ENCODE measurements at places on chromosomes 3 and 15.
A peak's percentile ranks its signal among the peaks of the same experiment; 100 is the strongest.

DNA sequence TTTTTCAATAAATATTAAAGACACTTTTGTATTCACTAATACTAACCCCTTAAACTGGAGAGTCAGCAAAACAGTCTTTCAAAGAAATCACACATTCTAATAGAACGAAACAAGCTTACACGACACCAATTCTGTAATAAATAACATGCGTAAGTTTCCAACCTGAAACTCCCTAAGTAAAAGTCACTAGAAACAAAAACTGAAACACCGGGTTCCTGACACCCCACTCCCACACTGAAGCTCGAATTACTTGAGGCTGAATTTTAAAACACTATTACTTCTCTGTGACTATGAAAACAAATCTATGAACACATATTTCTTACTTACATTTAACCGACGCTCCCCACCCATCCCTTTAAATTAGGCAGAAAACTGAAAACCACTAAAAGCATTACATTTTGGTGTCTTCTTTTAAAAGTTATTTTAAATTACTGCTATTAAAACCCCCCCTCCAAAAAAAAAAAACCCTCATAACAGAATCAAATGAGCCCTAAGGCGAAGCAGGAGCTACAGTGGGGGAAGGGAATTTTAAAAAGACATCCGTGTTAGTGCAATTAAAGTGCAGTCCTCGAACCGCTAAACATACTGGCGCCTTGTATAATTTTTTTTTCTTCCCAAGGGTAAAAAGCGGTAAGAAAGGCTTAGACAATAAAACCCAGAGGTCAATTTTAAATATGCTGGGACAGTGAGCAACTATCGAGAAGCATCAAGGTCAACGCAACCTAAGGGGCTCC is 878 bp downstream of the SPPL2A start:
- peak; percentile 9 for DNase-seq

DNA sequence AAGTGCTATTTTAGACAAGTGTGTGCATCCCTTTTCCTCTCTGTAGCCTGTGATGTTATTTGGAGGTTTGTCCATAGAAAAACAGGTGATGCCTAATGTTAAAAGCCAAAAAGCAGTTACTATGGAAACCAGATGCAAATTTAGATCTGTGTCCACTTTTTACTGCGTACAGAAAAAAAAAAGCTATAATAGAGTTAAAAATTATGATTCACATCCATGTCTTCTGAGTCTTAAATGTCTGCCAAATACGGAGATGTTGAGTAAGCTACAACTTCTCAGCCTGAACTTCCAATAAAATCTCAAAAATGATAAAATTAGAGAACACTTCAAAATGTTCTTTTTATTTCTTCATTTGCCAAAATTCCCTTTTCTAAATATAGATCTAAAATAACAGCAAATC is 74.2 kb upstream of the GAP43 start:
- DNase-seq, result no peak

GRCh38 chr3:142418926-142419592 is 28.8 kb downstream of the XRN1 start:
- DNase-seq, result no peak

DNA sequence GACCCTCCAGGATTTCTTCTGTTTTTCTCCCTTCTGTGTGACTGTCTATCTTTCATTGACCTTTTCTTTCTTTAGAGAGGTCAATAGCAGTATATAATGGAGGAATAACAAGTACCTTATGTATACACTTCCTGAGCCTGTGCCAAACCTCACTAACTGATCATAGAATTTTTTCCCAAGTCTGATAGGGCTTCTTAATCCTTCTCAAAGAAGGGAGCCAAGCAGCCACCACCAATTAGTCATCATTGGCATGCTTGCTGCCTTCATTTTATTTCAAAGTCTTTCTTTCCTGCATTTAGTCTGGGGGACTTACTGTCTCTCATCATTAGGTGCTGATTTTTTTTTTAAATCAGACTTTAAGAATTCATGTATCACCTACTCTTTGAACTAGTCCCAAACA is 327.0 kb downstream of the FEZF2 start:
- DNase-seq, result no peak

DNA sequence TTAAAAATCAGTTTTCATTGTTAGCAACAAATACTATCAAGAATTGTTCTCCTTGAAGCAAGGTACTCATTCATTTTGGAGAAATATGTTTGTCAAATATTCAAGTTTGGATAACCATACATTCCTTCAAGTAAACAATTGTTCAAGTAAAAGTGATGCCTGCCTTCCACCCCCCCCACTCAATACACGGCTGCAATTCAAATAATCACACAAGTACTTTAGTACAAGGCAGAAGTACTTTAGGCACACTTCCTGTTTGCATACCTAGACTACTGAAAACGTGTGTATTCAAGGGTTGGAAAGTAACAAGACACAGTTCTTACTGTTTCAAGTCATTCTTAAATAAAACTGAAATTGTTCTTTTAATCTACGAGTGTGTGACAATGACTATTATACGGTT is 45.4 kb downstream of the TJP1 start:
- no peak for DNase-seq

GRCh38 chr3:99681512-99681911 is 43.1 kb downstream of the COL8A1 start:
- no peak for DNase-seq

DNA sequence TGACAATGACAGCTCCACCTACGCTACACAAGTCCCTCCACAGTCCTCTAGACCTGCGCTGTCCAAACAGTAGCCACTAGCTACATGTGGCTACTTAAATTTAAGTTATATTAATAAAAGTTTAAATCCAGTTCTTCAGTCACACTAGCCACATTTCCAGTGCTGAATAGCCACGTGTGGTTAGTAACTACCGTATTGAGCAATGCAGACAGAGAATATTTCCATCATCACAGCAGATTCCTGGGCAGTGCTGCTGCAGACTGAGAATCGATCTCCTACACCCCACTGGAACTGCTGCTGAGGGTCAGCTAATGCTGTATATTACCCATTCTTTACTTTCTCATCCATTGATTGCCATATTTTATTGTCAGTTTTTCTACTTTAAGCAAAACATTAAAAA is 40.9 kb downstream of the HDC start:
- no peak for DNase-seq

GRCh38 chr3:129441782-129442181 is 1.8 kb downstream of the IFT122 start:
- no peak for DNase-seq

DNA sequence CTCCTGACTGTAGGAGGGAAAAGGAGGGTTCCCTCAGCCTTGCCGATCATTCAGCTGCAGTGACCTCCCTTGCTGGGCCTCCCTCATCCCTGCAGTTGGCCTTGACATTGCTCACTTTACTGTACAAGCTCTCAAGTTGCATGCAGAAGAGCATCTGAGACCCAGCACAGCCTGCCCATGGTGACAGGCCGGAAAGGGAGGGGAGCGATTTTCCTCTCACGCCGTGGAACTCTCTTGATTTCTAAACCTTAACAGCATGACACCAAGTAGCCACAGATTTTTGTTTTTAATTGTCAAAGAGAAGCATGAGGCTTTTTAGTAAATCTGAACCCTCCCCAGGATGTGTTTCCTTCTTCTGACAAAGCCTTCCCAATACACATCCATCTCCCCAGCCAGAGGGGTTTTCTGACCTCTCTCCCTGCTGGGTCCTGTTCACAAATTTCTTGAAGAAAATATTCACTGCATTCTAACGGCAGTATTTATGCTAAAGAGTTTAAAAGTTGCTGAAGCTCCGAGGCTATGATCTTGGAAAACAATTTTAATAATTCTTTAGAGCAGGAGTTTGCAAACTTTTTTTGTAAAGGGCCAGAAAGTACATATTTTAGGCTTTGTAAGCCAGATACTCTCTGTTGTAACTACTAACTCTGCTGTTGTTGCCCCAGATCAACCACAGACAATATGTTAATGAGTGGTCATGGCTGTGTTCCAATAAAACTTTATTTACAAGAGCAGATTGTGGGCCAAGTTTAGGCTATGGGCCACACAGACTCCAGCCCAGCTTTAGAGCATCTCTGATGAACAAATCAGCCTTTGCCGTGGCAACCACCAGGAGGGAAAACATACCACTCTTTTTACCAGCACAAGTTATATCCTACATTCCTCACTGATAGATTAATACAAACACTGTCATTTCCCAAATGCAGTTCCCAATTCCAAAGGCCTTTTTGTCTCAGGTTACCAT is 34.8 kb downstream of the LMCD1 start:
- DNase-seq, result no peak

DNA sequence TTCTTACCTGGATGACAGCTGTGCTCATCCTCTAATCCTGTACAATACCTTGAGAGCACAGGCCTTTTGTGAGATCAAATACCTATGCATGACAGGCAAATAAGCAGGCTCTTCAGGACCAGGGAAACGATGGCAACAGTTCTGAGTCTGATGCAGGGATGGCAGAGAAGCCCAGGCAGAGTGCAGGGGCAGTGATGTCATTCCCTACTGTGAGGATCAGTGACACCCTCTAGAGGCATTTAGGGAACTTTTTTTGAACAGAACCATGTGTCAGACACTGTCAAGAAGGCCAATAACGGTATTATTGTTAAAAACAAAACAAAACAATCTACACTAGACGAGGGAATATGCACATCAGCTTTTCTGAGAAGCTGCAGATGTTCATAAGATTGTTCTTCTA is 314.8 kb upstream of the CTDSPL start:
- peak; percentile 58 for DNase-seq

DNA sequence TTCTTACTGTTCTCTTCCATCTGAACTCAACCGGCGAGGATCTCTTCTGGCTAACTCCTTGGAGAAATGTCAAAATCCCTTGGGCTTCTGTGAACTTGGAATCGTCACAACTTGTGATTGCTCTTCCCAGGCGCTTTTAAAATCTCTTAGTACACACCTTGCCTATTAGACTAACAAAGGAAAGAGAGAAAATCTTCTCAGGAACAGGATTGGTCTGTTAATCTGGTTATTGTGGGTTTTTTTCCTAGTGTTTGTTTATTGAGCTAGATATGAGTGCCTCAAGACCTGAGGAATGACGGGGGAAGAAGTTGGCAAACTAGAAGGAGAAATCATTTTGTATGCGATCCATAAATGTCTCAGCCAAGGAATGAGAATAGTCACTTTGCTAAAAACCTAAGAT is at the start of gene ATP13A5:
TSS of gene ATP13A5 (minus strand) at position 48 of the 400 bp plus-strand sequence. CDS start at position 20, 28 bp downstream.
- DNase-seq, result no peak

- DNase-seq, result no peak
These were observed 204.4 kb downstream of the SLC9A9 start for GRCh38 chr3:143643905-143644304.

DNA sequence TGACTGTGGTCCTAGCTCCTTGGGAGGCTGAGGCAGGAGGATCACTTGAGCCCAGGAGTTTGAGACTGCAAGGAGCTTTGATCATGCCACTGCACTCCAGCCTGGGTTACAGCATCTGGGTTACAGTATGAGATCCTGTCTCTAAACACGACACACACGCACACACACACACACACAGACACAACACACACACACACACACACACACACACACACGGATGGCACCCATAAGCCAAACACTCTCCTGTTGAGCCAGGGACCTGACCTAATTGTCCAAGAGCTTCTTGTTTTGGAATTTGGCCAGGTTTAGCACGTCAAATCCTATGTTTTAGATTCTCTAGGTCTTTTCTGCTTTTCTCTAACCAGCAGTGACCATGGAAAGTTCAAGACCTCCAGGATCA is 26.8 kb downstream of the EID1 start:
- no peak for DNase-seq

Data from HEK293T (cell line).